BJ (cell line): ENCODE measurements at places on chromosomes 3 and 15. TPM values are rescaled to one million over a fixed set of nuclear protein-coding genes. Genes with fewer than 3 reads are reported as not detected.

Gene CD86
- not detected in 2 replicates for polyA plus RNA-seq

Gene OR5K2
- polyA plus RNA-seq = not detected in 2 replicates

Gene ONECUT1
- polyA plus RNA-seq = not detected in 2 replicates

Gene SLC27A2
- polyA plus RNA-seq = 0.22 and 0.34 TPM in 2 replicates

DNA sequence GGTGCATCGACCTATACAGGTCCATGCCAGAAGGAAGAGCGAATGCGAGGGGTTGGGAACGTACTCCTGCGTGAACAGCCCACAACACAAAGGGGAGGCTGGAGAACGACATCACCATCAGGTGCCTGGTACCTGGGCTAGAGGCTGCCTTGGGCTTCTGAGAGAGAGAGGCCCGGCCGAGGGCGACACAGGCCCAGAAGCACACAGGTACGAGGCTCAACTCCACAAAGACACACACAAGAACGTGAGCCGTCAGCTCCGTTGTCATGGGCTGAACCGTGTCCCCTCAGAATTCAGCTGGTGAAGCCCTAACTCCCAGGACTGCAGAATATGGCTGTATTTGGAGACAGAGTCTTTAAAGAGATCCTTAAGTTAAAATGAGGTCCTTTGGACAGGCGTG, 134.3 kb downstream of the ATP10A start:
- no peak for DNase-seq

DNA sequence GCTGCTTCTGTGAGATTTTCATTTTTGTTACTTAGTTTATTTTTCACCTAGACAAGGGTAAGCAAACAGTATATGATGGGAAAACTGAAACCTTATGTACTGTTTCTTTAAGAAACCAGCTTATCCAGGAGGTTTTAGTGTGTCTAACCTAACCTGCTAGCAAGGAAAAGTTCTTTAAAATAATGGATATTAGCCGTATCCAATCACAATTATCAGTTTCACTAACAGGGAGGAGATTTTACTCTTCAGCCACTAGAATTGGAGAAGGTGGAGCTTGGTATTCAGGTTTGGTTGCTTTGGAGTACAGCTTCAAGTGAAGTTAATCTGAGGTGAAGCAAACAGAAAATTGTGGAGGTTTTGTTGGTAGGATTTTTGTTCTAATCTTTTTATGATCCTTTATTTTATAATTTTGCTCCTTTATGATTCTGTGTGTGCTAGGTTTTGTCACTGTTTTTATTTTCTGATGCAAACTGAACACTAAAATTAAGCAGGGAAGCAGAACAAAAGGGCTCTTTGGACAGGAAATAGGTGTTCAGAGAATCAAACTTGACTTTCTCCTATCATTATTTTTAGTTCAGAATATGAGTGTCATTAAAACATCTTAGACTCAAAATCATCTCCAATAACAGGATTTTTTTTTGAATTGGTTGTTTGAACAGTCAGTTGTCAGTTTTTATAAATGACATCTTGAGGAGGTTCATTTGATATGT, 13.0 kb downstream of the ZFAND6 start:
- DNase-seq = peak; percentile 96

GRCh38 chr15:48046813-48047438, 73.9 kb upstream of the SLC24A5 start:
- no peak for DNase-seq

DNA sequence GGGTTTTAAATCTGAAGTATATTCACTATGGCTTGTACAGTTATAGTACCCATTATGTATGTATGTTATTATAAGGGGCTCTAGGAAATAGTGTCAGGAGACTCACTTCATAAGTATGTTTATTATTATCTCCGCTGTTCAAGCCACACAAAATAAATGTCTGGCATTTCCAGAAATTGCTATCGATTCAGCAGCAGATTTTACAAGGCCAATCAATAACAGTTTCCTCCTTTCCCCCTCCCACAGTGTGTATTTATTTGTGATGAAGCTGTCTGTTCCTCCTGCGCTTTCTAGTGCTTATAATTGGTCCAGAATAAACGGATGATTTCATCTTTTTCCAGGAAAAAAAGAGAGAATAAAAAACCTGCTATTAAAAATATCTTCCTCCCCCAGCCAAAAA, 134.2 kb upstream of the LPP start:
- no peak for DNase-seq

- DNase-seq = no peak
Observed at GRCh38 chr3:107907996-107908395, 182.8 kb downstream of the CD47 start.

DNA sequence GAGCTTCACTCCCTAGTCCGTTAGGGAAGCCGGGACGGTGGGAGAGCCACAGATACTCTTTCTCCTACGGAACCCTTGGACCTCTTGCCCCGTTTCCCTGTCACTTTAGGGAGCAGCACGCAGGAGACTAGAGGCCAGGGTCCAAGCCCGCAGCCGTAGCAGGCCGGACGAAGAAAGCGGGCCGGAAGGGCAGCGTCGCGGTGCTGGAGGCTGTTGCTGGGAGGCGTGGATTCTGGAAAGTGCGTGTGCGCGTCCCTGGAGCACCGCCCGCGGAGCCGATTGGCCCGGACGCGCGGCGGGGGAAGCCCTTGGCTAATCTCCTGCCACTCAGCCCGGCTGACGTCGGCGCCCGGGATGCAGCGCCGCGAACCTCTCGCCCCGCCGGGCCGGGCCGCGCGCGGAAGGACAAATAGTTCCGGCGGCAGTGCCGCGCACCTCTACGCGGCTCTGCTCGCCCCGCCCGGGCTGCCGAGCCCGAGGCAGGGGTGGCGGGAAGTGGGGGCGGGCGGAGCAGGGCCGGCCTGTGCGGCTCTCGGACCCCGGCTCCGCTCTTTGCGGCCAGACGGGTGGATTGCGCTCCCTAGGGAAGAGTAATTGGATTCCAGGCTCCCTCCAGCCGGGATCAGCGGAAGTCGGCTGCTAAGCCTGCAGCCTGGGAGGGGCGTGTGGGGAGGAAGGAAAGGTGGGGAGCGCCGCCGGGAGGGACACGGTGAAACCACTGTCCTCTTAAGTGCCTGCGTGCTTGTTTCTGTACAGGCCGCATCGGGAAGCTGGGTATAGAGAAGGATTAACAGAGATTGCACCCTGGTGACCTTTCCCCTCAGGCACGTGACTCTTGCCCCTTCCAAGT, 31.3 kb upstream of the TCF12 start:
- DNase-seq = peak; percentile 64

DNA sequence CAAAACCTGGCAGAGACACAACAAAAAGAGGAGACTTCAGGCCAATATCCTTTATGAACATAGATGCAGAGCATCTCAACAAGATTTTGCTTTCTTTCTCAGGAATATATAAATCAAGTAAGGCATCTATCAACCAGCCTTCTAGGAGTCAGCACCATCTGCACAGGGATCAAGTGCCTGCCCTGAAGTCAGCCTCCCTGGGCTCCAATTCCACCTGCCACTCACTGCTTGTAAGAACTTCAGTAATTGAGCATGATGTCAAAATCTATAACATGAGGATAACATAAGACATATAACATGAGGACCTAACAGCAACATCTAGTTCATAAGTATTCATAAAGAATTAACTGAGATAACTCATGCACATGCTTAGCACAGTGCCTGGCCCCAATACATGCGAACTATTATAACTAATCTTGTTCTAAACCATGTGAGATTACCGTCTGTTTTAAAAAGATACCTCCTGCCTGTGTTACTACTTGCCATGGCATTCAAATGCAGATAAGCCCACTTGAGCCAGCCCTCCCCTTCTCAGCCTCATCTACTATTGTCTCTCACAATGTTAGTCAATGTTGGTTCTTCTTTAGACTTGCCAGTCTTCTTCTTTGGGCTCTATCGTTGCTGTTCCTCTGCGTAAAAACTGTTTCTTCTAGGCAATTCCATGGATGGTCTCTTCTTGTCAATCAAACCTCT, 91.6 kb downstream of the PLD1 start:
- no peak for DNase-seq

DNA sequence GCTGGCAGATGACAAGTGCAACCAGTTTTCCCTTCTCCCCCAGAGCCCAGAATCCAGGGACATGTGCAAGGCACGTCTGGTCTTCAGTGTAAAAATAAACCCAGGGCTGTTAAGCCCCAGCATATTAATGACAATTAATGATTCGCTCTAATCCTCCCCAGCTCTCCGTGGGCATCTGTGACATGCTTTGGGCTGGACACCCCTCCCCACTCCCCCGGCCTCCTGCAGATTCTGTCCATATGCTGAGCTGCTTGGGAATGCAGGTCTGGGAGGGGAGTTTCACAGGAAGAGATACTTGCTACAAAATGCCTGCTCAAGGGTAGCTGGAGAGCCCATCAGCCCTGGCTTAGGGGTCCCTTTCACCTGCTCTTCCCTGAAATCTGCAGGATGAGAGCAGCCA, 43.0 kb upstream of the NTRK3 start:
- DNase-seq = no peak

DNA sequence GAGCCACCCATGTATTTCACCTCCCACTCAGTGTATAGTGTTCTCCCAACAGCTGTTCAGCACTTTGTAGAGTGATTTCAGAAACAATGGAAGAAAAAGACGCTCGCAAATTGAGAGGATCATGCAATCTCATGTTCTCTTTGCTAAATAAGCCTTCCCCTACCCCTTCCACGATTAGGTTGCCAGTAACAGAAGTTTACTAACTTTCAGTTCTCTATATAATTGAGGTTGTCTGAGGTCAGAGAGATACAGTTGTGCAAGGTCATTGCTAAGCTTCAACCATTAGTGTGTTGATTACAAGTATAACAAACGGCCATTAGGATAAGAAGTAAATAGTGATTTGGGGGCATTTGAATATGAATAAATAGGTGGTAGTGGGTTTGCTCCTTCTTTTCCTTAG, 99.6 kb downstream of the TUSC7 start:
- DNase-seq = no peak
